ENCODE measurements at places on chromosomes 5 and 9.

GRCh38 chr9:123528501-123528900, 172.5 kb downstream of the CRB2 start:
- DNase-seq: no peak

DNA sequence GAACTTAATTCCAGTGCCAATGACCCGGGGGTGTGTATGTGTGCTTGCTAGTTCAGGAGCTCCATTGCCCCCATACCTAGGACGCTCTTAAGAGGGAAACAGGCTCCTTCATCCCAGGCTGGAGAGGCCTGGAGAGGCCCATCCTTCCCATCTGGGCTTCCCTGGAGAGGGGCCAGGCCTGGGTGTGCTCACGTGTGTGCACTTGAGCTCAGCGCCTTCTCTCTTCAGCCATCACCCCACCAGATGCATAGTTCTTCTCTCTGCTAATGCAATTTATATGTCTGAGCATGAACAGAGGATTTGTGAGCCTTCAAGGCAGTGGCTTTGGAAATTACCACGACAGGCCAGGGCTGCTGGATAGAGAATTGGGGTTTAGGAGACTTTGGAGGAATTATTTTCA, 48.6 kb upstream of the SHB start:
- DNase-seq: no peak

DNA sequence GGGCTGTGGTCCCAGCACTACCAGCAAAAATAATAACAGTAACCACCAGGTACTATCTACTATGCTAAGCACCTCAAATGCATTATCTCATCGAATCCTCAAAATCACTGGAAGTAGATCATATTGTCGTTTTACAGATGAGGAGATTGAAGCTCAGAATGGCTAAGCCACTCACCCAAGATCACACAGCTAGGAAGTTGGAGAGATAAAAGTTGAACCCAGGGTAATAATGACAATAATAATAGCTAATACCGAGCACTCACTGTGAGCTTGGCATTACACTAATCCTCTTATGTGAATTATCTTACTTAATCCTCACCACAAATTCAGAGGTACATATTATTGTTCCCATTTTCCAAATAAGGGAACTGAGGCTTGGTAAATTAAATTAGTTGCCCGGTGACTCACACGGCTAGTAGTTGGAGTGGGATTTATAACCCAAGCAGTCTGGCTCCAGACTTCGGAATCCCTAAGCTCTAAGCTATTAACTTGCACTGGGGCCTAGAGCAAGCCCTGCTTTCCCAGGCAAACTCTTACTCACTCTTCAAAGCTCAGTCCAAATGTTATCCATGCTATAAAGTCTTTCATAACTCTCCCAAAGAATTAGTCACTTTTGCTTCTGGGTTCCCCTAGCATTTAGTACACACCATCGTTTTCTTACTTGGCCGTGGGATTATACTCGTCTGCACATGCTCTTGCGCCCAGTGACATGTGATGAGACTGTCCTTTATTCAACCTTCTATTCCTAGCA, 3.8 kb downstream of the ARSI start:
- DNase-seq: no peak

- no peak for DNase-seq
Observed at GRCh38 chr5:179827680-179828079, 7.0 kb downstream of the SQSTM1 start.

- no peak for DNase-seq
Observed at GRCh38 chr5:77029376-77029885, 773 bp upstream of the AGGF1 start.

GRCh38 chr5:133900534-133901270, 67.7 kb downstream of the C5orf15 start:
- DNase-seq: no peak

GRCh38 chr5:140806834-140807775, at the start of gene PCDHA4:
PCDHA4 (plus strand) TSS chr5:140807068.
- no peak for DNase-seq
